CD4-positive, alpha-beta T cell treated with Interleukin-2 at 100 ng/mL for 4 hours (primary cell): ENCODE measurements at places on chromosomes 12 and 14.
A peak's percentile ranks its signal among the peaks of the same experiment; 100 is the strongest.

DNA sequence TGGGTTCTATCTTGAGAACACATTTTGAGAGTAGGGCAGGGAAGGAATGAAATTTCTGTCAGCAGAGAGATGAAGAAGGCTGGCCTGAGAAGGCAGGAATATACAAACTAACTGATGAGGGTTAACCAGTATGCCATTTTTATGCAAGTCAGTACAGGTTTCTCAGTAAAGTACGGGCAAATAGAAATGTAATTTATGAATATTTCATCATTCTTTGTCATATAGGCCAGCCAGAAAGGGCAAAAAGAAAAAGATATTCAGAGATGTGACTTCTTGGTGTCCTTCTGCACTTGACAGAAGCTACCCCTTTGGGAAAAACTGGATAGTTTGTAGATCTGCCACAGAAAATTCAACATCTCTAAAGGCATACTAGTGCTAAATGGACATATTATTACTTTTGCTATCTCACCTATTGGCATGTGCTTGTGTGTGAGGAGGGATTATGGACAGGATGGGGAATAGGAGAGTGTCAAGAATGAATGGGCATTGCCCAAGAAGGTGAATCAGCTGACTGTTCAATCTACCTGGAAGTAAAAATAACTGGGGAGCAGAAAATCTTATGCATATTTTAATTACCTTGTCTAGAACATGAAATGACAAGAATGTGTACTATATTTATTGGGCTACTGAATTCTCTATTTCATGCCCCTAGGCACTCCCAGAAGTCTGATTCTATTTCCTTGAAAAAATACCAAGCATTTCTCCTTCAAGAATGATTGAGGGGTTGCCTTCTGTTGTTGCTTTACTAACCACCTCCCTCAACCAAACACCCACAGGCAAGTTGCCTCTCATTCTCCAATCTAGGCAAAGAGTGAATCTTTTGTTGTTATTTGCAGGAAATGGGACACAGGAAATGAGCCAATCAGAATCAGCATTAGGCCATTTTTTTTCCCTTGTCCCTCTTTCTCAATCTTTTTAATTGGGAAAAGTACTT is 175.1 kb upstream of the SLC38A2 start:
- DNase-seq = no peak

- no peak for DNase-seq
Observed at GRCh38 chr14:38527502-38527878, 271.6 kb upstream of the CLEC14A start.

GRCh38 chr14:66038618-66039017 is 447.6 kb upstream of the CCDC196 start:
- DNase-seq = no peak

DNA sequence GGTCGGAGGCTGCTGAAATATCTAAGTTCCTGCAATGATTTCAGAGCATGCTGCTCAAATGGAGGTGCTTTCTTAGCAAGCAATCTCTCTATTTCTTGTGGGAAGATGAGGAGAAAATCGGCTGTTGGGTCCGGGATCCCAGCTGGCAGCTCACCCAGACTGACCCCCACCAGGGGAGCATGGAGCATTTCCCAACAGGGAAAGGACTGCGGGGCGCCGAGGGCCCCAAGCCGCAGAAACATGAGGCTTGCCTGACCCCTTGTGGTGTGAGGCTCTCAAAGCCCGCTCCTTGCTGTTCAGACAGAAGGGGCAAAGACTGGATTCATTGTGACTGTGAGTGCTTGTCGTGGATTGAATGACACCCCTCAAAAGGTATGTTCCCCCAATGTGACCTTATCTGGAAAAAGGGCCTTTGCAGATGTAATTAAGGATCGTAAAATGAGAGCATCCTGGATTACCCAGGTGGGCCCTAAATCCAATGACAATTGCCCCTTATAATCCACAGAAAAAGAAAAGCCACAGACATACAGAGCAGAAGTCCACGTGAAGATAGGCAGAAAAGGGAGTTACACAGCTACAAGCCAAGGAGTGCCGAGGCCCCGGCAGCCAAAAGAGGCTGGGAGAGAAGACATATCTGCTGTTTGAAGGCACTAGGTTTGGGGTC is 116.3 kb upstream of the VASH1 start:
- no peak for DNase-seq

GRCh38 chr12:130591736-130592135 is 124.4 kb downstream of the RIMBP2 start:
- DNase-seq = no peak

DNA sequence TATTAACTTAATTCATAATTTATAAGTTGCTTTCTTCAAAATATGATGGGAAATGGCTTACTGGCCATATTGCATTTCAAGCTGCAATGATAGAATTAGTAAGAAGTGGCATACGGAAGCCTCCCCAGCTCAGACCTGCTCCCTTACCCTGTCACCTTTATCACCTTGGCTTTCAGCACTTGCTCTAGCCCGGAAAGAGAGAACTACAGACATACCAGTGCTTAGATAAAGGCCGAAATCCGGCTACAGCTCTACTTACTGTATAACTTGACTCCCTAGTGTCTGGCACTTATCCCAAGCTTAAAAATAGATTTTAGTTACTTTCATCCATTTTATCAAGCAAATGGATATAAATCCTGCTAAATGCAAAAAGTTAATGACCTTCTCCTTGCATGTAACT is 42.5 kb downstream of the PKP2 start:
- no peak for DNase-seq

- peak; percentile 48 for DNase-seq
Observed at GRCh38 chr14:104723651-104724406, at the start of gene ADSS1. TSS of gene ADSS1 (plus strand) at chr14:104724229. CDS start at chr14:104724271, 42 bp downstream.

GRCh38 chr12:49133014-49133413 is 1.8 kb upstream of the TUBA1B start:
- DNase-seq = no peak

GRCh38 chr12:110848314-110848923 is 1.6 kb downstream of the CCDC63 start:
- DNase-seq = no peak

DNA sequence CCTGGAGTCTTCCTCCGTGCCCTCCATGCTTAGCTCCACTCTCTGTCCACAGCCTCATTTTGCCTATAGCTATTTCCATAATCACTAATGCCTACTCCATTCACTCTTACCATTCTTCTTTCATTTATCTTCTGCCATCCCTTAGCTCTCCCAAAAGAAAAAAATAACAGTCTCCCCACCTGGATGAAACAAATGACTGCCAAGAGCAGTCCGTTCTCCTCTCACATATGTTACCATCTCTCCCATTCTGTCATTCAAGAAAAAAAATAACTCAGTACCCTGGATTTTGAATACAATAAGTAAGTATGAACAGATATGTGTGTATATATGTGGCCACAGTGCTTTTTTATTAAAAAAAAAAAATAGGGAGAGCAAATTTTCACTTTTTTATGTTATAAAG is 13.2 kb downstream of the DUSP16 start:
- no peak for DNase-seq

- DNase-seq = peak; percentile 8
Observed at GRCh38 chr12:73421832-73422231, 1115.8 kb upstream of the ATXN7L3B start.

GRCh38 chr12:43237238-43237879 is 314.6 kb downstream of the ADAMTS20 start:
- DNase-seq = no peak

DNA sequence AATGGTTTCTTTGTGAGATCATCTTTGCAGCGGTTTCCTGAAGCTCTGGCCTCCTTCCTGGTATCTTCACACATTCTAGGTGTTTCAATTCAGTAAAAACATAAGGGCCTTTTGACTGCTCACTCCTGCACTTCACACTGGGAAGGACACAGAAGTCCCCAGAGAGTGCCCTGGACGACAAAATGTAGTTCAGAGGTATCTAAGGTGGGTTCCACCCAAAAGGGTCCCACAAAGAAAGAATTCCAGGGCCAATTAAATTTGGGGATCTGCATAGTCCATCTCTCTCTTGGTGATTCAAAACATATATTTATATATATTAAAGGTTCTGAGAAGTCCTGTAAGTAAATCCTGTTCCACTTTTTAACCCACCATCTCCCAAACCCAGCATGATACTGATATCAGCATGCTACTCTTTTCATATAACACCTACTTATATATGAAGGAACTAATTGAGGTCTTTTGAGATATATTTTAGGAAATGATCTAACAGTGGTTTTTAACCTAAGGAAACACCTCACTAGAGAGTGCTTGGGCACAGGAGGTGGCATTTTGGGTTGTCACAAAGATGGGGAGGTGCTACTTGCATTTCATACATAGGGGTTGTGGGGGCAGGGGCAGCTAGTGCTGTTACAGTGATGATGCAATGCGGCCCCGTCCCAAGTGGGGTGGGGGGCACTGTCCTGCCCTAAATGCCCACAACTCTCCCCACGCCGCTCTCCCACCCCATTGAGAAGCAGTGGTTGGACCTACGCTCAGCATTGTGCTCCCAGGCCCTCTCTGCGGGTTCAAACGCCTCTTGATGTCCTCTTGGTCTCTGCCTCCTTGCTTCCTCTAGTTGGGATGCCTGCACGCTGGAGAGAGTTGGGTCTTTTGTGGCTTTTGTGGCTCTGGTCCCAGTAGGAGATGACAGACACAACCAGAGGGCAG is 109.4 kb downstream of the ARF6 start:
- peak; percentile 89 for DNase-seq

DNA sequence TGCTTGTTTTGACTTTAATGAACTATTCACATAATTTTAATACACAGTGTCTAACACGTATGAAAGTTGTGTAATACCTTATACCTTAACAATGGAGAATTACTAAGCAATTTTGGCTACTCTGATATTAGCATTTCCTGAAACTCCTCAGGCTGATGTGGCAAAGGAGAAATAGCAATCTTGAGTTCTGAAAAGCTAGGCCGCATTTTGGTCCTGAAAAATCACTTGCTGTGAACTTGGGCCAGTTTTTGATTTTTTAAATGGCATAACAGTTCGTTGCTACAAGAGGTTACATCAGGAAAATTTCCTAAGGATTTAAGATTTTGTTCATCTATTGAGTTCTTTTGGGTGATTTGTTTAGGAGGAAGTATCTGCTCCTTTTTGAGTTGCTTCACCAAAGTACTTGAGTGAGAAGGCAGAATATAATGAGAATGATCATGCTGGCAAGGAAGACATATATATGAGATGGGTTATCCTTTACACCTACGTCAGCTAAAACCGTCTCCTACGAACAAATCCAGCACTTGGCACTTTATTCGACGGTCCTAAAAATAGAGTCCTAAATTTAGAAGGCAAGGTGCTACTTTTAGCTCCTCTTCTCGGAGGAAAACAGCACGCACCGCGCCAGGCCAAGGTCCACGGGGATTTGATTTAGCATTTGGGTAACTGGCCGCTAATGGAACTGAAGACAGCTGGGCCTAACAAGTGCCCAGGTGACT is 32.2 kb downstream of the MIA2 start:
- no peak for DNase-seq

- no peak for DNase-seq
Observed at GRCh38 chr12:95136598-95136997, 63.2 kb upstream of the NR2C1 start.

DNA sequence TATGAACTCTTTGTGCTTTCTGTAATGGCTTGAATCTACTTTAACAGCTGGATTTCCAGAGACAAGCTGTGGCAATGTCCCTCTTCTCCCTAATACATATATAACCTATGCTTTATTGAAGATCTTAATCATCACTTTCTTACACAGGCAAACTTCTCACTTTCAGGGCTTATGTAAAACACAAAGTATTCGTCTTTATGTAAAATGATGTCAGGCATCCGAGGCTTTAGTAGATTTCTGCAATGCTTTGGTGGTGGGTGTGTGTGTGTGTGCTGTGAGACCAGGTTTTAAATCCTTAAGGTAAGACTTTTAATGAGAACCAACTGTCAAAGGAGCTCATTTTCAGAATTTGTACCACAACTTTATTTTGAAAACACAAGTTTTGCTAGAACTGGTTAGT is 70.0 kb upstream of the HMGA2 start:
- DNase-seq = no peak

- DNase-seq = no peak
Observed at GRCh38 chr14:63795532-63795931, 57.3 kb upstream of the SYNE2 start.

- DNase-seq = no peak
Observed at GRCh38 chr14:106619606-106620005, 1093.2 kb downstream of the TMEM121 start.

DNA sequence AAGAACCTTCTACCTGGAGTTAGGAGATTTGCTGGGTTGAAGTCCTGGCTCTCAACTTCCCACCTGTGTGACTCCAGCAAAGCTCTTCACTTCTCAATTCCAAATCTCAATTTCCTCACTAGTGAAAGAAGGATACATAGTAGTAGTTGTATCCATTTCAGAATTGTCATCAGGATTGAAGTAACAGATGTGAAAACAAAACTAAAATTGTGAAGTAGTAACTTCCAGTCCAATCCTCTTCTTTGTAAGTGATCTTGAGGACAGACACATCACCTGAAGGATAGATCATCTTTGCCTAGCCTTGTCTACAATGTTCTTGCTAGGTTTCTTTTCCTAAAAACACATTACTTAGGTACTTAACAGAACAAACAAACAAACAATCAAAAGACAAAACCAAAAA is 1.2 kb upstream of the LRRK2 start:
- no peak for DNase-seq
